RWPE1 (cell line): ENCODE measurements at places on chromosomes 7 and 10.

DNA sequence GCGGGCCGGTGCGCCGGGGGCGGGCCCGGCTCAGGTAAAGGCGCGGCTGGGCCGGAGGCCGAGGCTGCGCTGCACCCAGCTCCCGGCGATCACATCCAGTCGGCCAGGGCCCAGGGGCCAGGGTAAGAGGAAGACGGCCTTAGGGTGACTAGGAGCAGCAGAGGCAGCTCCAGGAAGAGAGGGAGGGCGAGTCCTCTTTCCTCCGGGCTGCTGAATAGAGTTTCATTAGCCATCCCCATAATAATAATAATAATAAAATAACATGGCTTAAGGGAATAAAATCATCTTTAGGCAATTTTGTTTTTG lies 44.8 kb upstream of the CDK1 start:
- peak; percentile 77 for DNase-seq

DNA sequence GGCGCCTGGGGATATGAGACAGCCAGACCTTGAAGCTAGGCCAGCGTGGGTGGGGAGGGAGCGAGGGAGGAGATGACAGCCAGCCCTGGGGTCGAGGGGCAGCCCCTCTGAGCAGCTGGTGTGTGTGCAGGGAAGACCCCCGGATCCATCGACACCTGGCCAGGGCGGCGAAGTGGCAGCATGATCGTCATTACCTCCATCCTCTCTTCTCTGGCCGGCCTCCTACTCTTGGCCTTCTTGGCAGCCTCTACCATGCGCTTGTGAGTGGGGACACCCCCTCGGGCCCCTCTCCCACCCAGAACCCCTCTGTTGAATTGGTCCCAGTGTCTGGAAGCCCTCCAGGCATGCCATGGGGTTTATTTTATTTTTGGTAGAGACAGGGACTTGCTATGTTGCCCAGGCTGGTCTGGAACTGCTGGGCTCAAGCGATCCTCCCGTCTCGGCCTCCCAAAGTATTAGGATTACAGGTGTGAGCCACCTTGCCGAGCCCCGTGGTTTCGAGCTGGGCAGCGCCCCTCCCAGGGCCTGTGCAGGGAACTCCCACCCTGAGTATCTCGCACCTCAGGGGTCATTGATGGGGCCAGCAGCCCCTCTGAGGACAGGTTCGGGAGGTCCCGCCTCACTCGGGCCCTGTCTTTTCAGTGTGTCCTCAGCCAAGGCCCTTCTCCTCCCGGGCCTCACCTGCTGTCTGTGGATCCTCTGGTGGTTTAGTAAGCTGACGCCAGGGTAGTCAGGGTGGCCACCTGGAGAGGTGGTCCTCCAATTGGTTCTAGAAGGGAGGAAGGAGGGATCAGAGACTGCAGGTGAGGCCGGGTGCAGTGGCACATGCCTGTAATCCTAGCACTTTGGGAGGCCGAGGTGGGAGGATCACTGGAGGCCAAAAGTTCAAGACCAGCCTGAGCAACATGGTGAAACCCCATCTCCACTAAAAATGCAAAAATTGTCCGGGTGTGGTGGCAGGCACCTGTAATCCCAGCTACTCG lies 3.8 kb downstream of the UPK3B start:
- no peak for DNase-seq

GRCh38 chr10:127875916-127876315 lies 16.8 kb downstream of the CLRN3 start:
- no peak for DNase-seq

- DNase-seq: no peak
Measured at GRCh38 chr10:75018251-75018650, 93.2 kb upstream of the SAMD8 start.

DNA sequence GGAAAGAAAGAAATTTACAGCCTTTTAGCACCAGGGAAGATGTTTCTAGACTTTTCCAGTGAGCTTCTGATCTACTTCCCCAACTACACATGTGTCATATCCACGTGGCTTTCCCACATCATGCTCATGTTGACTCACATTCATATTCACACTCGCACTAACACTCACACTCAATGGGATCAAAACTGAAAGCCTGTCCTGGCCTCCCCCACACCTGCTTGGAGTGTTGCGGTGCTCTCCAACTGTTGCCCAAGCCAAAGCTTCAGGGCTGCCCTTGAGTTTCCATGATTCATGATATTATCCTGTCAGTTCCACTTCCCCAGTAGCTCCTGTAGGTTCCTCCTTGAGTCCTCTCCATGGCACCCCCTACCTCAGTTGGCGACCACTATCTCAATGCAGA lies 444.4 kb downstream of the GATA3 start:
- no peak for DNase-seq

DNA sequence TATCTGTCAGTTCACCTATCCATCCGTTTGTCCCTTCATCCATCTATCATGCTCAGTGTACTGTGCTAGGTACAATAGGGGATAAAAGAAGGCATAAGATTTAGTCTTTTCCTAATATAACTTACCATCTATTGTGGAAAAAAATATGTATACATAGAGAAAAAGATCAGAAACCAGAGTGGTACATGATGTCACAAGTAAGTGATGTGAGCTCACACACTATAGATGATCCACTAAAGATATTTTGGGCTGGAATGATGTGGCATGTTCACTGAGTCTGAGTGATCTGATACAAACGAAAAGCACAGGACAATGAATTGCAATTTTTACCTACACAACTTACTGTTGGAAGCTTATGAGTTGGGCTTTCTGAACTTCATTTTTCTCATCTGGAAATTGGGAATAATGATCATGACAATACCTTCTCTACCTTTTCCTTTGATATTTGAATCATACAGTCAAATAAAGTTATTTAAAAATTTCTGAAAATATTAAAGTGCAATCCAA lies 2.7 kb upstream of the TFAM start:
- DNase-seq: no peak

DNA sequence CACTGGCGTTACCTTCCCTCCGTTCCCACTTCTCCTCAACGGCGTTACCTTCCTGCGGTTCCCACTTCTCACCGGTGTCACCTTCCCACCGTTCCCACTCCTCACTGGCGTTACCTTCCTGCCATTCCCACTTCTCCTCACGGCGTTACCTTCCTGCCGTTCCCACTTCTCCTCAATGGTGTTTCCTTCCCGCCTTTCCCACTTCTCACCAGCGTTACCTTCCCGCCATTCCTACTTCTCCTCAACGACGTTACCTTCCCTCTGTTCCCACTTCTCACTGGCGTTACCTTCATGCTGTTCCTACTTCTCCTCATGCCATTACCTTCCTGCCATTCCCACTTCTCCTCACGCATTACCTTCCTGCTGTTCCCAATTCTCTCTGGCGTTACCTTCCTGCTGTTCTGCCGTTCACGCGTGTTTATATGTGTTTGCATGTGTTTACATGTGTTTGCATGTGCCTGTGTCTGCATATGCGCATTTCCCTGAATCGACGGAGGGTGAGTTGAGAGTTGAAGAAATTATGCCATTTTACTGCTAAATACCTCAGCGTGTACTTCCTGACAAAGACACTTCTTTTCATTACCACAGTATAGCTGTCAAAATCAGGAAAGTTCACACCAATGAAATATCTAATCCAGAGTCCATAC lies 23.2 kb upstream of the CFAP46 start:
- no peak for DNase-seq

DNA sequence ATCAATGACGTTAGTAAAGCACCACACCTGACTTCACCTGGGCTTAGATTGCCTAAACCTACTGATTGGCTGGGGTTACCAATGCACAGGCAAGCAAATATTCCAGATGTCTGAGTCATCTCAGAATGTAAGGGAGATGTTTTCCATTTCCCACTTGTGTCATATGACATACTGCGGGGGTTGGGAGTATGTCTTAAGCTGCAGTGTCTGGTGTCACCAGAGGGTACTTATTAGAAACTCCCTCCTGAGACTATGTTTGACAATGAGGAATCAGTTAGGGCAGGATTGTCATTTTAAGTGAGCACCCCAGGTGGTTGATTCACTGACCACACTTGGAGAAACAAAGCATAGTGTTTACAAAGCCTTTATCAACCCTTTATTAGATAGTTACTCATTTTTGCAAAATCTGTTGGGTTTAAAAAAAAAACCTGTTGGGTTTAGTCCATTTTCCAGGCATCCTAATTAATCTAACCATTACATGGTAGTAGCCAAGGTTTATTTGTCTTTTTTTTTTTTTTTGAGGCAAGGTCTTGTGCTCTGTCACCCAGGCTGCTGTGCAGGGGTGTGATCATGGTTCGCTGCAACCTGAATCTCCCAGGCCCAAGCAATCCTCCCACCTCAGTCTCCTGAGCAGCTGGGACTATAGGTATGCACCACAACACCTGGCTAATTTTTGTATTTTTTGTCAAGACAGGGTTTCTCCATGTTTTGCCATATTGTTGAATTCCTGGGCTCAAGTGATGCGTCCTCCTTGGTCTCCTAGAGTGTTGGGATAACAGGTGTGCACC lies 72.5 kb downstream of the CDK6 start:
- DNase-seq: peak; percentile 89

- DNase-seq: no peak
Measured at GRCh38 chr7:1624999-1625927, 44.8 kb upstream of the ELFN1 start.

- DNase-seq: peak; percentile 27
Measured at GRCh38 chr7:134890246-134891240, 95.8 kb upstream of the AGBL3 start.

DNA sequence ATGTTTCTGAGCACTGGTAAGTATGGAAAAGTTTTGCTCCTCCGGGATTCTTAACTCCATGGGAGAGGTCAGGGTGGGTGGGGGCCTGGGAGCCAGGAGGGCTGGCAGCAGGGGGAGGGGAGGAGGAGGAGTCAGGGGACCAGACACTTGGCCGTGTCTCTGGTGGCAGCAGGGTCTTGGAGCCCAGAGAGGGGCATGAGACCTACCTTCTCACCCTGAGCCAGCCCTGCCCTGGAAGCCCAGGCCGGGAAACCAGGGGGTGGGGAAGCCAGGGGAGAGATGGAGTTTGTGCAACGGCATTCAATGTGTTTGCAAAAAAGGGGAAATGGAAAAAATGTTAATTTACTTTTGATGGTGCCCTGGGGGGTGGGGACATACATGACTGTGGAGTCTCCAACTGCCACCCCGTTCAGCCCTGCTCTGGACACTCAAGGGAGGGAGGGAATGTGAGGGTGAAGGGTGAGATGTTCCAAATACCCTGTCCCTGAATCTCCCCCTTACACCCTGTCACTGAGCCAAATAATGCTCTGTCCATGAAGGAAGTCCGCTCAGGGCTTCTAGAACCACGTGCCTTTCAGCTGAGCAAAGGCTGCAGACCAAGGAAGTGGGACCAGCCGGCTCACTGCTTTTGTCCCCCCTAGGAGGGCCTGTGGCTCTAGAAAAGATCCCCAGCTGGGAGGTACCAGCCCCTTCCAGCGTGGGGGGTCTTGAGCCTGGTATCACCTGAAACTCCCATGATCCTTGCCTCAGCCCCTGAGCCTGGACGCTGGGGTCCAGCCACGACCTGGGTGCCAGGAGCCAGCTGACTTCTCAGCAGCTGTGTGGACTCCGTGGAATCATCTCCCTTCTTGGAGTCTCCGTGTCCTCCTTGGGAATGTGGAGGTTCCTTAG lies 48.3 kb downstream of the TMEM270 start:
- no peak for DNase-seq

DNA sequence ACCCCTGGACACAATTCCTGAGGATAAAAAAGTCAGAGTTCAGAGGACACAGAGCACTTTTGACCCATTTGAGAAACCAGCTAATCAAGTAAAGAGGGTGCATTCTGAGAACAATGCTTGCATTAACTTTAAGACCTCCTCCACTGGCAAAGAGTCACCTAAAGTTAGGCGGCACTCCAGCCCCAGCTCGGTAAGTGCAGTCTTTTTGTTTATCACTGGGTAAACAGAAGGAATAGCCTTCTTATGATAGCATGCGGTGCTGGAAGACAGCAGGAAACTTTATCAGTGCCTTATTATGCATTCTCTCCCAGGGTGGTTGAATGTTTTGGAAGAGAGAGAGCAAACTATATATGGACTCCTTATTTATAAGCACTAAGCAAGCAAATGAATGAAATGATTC lies 130.5 kb downstream of the CDK14 start:
- no peak for DNase-seq

GRCh38 chr10:117685431-117685830 lies 142.9 kb downstream of the EMX2 start:
- DNase-seq: no peak

DNA sequence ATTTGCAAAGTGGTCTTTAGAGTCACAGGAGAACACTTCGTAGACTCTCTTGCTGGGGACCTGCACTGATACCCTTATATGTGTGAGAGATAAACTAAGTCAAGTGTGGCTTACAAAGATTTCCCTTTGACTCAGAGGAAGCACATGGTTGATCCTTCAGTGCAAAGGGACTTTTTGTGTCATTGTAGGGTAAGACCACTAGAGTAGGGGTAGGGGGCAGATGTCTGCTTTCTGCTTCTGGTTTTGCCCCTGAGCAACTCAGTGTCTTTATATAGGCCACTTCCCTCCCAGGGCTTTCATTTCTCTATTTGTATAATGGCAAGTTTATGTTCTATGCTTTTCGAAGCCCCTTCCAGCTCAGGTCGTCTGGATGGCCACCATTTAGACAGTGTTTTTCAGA lies 281.7 kb downstream of the SORCS3 start:
- DNase-seq: no peak

DNA sequence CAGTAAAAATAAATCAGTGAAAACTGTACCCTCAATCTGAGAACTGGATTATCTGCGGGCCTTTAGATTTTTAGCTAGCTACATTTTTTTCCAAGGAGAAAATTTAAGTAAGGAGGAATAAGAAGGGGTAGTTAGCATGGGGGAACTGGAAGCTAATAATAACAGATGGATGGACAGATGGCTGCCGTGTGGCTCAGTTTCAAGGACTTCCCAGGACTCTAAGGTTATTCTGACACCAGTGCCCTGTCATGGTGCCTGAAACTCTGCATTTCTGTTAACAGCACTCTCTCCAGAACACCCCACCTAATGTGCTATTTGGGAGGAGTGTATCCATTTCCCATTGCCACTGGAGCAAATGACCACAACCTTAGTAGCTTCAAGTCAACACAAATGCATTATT lies 75.7 kb upstream of the PDE1C start:
- no peak for DNase-seq

DNA sequence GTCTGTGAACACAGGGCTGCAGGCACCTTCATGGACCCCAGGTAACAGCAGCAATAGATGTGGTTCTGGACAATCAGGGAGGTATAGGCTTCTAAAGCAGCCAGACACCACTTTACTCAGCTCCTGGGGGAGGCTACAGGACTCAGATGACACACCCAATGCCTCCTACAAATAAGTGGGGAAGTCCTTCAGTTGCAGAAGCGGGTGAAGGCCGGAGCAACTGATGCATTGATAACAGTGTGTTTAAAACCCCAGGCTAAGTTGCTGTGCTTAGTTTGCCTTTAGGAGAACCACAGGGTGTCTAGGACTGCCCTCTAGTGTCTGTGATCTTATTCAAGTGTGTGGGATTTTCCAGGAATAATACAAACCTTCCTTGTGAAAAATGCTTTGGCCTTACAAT lies 5.9 kb upstream of the ITGA8 start:
- peak; percentile 54 for DNase-seq

GRCh38 chr10:58838561-58839208 lies 326.0 kb downstream of the BICC1 start:
- DNase-seq: no peak

- no peak for DNase-seq
Measured at GRCh38 chr10:108787932-108788331, 1135.4 kb downstream of the XPNPEP1 start.
